ENCODE measurements at places on chromosomes 7 and 10. TPM values are rescaled to one million over a fixed set of nuclear protein-coding genes. Genes with fewer than 3 reads are reported as not detected.

The MCM10 gene
- 42.0 TPM for total RNA-seq

The ATP6V0A4 gene
- total RNA-seq: 5.6 TPM

The NXPH1 gene
- not detected for total RNA-seq

The SPDYE2 gene
- not detected for total RNA-seq

The OGDHL gene
- 1.0 TPM for total RNA-seq

The ACHE gene
- 11.3 TPM for total RNA-seq

The OAT gene
- 53.0 TPM for total RNA-seq

The ANKRD2 gene
- total RNA-seq: 0.90 TPM

The CALU gene
- 154 TPM for total RNA-seq

The ADRA2A gene
- total RNA-seq: 5.4 TPM

The MLXIPL gene
- total RNA-seq: 3.0 TPM

The FBXL13 gene
- total RNA-seq: 1.3 TPM

The GRM3 gene
- total RNA-seq: not detected

The RBM17 gene
- 139 TPM for total RNA-seq
